ENCODE measurements at places on chromosomes 11 and 22.

DNA sequence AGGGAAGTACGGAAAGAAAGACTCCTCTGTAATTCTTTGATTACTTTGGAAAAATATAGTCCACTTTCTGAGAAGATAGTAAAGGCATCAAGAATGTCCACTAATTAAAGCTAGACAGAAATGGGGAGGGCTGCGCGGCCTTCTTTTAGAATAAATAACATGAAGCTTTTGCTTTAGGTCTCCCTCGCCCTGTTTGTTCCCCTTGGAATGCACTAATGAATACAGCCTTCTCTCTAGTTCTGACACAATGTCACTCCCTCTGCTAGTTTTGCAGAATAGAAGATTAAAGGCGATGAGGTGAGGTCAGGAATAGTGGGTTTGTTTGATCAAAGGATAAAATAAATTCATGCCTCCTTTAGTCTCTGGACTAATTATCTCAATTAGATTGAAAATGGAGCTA is 543.9 kb downstream of the OPCML start:
- no peak for DNase-seq

- no peak for DNase-seq
Observed at GRCh38 chr11:2724653-2725367, 25.0 kb upstream of the KCNQ1OT1 start.

- no peak for DNase-seq
Observed at GRCh38 chr11:61737131-61737530, 15.3 kb upstream of the MYRF start.

DNA sequence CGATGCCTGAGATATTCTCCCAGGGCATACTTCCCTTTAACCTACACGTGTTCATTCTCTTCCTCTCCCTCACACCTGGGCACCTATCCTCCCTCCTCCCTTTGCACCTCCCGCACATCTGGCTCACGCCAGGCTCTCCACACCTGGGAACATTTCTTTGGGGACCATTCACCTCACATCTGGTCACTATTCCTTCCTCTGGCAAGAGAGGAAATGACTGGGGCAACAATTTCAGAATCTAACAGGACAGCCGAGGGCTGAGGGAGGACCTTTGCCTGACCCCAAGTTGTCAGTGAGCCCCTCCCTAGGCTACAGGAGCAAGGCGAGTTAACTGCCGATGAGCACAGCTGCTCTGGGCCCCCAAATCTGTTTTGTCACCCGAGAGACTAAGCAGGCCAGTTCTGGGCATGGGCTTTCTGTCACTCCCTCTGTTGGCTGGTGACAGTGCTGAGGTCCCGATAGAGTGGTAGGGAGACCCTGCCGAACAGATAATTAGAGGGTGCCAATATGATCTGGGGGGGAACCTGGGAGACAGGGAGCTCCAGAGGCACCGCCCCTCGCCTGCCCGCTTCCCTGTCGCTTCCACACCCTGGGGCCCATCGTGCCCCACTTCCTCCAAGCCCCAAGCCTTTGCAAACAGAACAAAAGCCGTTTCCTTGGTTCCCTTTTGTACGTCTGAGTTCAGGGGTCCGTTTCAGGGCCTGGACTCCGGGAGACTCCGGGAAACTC is 45.6 kb downstream of the EIF3F start:
- DNase-seq, result no peak

GRCh38 chr11:81203876-81204275 is 1529.8 kb downstream of the FAM181B start:
- no peak for DNase-seq

DNA sequence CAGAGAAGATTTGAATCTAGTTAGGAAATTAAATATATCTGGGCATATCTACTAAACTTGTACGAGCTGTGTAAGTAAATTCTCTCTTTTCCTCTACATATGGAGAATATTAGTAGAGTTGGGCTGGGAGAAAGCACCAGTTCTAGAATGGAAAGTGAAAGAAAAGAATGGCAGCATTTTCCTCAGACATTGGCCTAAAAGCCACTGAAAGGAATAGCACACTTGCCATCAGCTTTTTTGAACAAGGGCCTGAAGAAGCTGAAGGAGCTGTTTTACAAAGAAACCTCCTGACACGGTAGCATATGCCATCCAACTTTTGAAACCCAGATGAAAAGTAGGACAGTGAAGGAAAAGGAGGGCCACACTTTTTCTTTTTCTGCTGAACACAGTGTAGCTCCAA is 1563.7 kb upstream of the TENM4 start:
- no peak for DNase-seq

GRCh38 chr11:71282581-71283351 is 30.4 kb upstream of the SHANK2 start:
- DNase-seq, result no peak

- DNase-seq, result no peak
Observed at GRCh38 chr11:7749456-7749855, 43.2 kb upstream of the OVCH2 start.

DNA sequence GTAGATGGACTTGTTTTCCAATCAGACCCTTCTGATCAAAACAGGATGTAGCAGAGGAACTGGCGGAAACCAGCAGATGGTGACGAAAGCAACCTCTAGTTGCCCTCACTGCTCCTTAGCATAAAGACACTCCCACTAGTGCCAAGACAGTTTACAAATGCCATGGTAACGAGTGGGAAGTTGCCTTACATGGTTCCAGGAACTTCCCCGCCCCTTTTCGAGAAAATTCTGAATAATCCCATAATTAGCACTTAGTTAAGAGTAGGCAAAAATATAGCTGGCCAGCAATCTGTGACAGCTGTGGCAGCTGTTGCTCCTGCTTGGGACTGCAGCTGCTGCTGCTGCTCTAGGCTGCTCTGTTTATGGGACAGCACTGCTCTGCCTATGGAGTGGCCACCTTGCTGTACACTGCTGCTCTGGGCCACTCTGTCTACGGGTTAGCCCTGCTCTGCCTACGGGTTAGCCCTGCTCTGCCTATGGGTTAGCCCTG is 33.4 kb upstream of the SORL1 start:
- DNase-seq, result no peak

DNA sequence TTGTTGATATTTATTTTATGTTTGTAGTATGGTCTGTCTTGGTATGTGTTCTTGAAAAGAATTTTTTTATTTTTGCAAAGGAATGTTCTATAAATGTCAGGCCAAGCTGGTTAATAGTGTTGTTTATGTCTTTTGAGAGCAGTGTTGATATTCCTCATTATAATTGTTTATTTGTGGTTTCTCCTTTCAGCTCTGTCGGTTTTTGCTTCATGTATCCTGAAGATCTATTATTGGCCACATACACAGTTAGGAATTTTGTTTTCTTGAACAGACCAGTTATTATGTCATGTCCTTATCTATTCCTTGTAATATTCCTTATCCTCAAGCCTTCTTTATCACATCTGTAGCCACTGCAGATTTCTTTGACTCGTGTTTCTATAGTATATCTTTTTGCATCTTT is 56.5 kb downstream of the PDHX start:
- DNase-seq, result no peak

GRCh38 chr11:2945031-2945756 is 16.0 kb upstream of the PHLDA2 start:
- no peak for DNase-seq

DNA sequence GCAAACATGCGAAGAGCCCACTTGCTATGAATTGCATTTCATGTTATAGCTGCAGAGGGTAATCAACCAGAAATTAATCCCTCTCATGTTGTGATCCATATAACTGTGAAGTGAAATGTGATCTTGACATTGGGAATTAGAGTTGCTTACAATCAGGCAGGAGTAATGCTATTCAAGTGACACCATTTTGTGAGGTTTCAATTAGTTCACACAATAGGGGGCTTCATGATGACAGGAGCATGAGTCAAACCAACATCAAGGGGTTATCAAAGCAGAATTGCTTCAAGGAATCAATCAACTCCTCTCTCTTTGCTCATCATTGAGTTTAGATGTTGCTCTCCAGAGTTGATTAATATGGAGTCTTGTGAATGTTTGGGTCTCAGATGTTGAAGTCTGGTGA is 1585.2 kb upstream of the TENM4 start:
- DNase-seq, result no peak

DNA sequence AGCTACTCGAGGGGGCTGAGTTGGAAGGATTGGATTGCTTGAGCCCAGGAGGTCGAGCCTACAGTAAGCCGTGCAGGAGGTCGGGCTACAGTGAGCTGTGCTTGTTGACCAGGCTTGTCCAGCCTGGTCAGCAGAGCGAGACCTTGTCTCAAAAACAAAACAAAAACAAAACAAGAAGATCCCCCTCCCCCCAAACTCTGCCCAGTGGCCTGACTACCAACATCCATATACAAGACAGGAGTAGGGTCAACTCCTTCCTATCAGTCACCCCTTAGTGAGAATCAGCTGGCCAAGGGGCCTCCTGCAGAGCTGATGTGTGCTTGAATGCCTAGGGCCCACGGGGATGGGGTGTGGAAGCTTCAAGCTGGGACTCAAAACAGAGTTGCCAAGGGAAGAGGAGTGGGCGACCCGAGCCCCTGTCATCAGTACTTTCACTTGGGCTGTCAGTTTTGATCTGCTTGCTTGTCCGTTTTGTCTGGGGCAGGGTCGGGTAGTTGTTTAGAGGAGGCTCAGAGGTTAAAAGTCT is 942 bp upstream of the TSPAN18 start:
- no peak for DNase-seq

GRCh38 chr11:14927146-14927545 is 35.1 kb upstream of the CYP2R1 start:
- DNase-seq, result no peak

- no peak for DNase-seq
Observed at GRCh38 chr22:31790240-31790639, 36.4 kb downstream of the DEPDC5 start.

GRCh38 chr22:31286360-31287255 is 5.7 kb downstream of the PIK3IP1 start:
- DNase-seq, result no peak

DNA sequence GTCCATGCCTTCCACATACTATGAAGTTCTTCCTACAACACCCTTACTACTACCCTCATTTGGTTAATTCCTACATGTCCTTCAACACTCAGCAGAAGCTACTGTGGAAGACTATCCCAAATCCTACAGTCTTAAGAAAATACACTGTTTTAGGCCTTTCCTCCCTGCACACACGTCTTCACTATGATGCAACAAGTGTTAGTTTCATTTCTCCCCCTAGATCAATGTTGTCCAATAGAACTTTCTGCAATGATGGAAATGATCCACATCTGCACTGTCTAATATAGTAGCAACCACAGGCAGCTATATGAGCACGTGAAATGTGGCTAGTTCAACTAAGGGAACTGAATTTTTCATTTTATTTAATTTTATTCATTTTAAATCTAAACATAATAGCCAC is 46.7 kb upstream of the CCDC34 start:
- no peak for DNase-seq

- DNase-seq, result no peak
Observed at GRCh38 chr11:17076517-17077239, 789 bp downstream of the RPS13 start.

- DNase-seq, result no peak
Observed at GRCh38 chr11:10891151-10891720, 33.4 kb upstream of the ZBED5 start.

GRCh38 chr22:45157907-45158306 is 5.8 kb upstream of the NUP50 start:
- DNase-seq, result no peak

DNA sequence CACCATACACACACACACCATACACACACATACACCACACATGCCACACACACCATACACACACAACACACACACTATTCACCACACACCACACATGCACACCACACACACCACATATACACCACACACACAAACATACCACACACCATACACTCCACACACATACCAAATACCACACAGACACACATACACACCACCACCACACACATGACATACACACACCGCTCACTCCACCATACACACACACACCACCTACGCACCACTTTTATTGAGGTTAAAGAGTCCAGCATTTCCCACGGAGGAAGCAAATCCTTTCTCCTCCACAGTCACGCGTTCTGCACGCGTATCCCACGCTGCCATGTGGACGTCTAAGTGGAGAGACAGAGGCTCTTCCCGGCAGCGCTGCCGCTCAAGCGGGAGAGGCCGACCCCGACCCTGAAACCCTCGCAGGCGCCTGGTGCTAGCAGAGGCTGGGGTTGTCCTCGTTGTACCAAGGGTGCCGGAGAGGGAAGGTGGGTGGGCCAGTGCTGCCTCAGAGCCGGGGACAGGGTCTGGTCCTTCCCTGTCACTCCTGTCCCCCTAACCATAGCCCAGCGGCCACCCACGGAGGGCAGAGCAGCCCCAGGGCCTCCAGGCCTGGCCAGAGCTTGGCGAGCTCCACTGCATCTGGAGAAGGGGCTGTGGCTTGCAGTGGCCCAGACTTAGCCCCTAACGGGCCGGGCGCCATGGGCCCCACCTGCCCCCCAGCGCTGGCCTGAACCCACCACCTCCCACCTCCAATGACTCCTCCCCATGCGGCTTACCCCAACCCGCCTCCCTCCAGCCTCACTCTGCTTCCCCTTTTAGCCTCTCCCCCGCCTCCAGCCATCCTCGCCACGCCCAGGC is 1495.0 kb downstream of the BRD1 start:
- no peak for DNase-seq

DNA sequence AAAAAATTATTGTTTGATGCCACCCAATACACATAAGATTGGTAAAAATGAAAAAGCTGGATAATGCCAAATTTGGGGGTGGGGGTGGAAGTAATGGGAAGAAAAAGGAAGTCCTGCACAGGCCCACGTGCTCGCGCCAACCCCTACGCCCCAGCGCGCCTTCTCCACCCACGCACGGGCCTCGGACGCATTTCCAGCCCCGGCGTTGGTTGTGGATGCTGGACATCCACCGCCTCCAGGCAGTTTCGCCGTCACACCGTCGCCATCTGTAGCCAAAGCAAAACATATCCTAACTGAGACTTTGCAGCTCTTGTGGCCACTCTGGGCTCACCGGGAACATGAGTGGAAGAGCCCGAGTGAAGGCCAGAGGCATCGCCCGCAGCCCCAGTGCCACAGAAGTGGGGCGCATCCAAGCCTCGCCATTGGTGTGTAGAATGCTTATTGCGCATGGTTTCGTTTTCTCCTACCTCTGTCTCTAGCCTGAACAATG is at the start of gene PIWIL4:
Gene PIWIL4, plus strand, starts transcription at position 188 of the 490 bp plus-strand sequence. Its CDS starts 151 bp downstream, at position 339.
- DNase-seq, result no peak

DNA sequence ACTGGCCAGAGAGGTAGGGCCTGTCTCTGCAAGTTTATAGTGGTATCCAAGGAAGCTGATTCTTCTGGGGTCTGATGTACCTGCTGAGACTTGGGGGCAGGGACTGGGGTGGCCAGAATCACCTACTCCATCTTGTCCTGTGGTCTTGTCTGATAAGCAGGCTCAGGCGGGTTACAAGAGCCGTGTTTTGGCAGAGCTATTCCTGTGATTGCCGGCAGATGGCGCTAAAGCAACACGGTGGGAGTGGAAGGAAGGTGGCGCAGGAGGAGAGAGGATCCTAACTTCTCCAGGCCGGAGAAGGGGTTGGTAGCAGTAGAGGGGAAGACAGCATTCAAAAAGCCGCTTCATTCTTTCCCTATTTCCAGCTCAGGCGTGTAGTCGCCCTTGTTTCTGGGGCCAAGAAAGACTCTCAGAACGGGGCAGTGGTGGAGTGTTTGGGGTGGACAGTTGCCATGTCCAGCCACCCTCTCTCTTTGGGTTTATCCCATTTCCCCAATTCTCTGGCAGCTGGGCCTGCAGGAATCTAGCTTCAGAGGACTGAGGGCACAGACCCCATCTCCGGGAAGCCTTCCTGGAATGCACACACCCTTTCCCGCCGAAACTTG is 15.1 kb downstream of the CHRM1 start:
- peak; percentile 47 for DNase-seq

- DNase-seq, result no peak
Observed at GRCh38 chr22:50605613-50606074, 5.1 kb downstream of the MAPK8IP2 start.

Data from NCI-H1105 (cell line).